ENCODE measurements at places on chromosomes 3 and 15.
A peak's percentile ranks its signal among the peaks of the same experiment; 100 is the strongest.

- no peak for DNase-seq
These were observed 165.2 kb upstream of the ROPN1 start for GRCh38 chr3:124156866-124157712.

GRCh38 chr15:85036716-85037115, 55.1 kb downstream of the PDE8A start:
- no peak for DNase-seq

GRCh38 chr3:9615003-9615628, 34.2 kb upstream of the MTMR14 start:
- DNase-seq, result no peak

DNA sequence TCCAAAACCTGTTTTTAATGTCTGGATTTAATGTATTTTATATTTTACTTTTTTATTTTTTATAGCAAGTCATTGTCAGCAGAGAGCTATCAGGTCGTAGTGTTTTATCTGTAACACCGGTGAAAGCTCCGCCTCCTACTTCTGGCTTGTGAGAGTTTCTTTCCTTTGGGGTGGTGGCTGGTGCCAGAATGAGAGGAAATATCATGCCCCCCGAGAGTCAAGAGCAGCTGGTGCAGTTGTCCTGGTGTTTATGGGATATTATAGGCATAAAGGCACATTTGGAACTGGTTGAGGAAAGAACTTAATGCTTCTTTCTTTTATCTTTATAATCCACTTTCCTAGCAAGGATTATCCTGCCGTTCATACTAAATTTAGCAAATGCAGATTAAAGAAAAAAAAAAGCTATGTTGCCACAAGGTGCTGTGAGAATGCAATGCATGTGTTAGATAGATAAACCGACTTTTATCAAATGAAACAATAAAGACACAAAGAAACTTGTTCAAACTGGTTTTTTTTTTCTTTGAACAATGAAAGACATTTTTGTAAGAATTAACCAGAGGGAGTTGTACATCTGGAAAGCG, 260.1 kb upstream of the PLSCR5 start:
- no peak for DNase-seq

GRCh38 chr3:28042707-28043106, 198.7 kb upstream of the CMC1 start:
- DNase-seq, result no peak

DNA sequence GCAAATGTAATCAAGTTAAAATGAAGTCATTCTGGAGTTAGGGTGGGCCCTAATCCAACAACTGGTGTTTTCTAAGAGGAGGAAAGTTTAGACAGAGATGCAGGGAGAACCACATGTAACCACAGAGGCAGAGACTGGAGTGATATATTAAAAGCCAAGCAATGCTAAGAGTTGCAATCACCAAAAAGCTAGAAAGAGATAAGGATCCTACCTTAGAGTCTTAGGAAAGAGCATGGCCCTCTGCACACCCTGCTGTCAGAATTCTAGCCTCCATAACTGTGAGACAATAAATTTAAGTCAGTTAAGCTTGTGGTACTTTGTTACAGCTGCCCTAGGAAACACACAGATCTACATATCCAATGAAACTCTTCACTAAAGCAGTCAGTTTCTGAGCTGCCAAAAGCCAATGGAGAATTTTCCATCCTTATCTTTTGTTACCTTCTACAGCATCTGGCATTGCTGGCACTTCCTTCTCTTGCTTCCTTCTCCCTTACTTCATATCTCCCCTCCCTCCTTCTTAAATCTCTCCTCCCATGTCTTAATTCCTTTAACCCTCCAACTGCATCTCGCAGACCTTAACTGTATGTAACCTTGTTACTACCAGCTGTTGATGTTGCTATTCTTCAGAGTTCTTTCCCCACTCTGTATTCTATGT, 11.2 kb downstream of the DCBLD2 start:
- DNase-seq, result no peak

DNA sequence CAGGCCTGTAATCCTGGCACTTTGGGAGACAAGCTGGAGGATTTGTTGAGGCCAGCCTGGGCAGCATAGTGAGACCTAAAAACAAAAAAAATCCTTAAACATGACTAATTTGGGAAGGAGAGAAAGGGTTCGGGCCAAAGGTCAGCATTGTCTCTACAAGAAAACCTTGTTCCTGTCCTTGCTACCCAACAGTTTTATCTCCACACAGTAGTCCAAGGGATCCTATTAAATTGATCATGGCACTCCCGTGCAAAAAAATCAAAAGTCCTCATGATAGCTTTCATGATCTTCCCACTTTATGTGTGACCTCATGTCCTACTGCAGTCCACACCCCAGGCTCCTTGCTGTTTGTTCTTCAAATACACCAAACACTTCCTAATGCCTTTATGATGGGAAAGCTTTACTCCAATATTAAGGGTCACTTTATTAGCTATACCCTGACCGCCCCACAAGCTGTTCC, 4.2 kb downstream of the RPL15 start:
- DNase-seq, result no peak

DNA sequence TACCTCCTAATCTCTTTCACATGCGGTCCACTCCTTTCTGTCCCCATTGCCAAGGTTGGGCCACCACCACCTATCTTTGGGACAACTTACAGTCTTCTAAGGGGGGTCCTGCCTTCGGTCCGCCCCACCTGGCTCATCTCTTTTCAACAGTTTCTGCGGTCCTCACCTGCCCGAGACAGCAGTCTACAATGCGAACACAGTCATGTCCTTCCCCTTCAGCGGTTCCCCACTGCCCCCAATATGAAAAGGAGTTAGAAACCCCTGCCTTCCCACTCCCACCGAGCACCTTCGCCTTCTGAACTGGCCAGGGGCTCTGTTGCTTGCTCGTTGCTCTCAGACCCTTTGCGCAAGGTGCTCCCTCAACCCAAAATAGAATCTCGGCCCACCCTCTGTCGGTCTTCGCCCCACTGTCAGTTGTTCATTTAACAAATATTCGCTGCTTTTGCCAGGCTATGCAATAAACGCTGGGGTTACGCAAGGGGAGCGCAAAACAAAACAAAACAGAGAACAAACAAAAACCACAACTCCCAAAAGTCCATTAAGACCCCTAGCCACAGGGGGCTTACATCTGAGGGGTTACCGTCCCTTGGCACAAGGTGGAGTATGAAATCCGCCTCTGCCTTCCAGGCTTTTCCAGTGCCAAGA, 611 bp upstream of the FANCI start:
- no peak for DNase-seq

DNA sequence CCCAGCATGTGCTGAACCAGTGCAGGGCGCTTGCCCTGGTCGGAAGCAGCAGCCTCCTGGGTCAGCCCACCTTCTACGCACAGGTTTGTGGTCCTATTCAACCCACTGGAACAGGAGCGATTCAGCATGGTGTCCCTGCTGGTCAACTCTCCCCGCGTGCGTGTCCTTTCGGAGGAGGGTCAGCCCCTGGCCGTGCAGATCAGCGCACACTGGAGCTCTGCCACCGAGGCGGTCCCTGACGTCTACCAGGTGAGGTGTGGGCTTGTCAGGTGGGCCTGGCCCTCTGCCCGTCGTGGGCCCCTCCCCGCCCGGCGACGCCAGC, 8.2 kb downstream of the MAN2A2 start:
- no peak for DNase-seq

GRCh38 chr3:51705276-51706020, 1.4 kb upstream of the GRM2 start:
- no peak for DNase-seq

DNA sequence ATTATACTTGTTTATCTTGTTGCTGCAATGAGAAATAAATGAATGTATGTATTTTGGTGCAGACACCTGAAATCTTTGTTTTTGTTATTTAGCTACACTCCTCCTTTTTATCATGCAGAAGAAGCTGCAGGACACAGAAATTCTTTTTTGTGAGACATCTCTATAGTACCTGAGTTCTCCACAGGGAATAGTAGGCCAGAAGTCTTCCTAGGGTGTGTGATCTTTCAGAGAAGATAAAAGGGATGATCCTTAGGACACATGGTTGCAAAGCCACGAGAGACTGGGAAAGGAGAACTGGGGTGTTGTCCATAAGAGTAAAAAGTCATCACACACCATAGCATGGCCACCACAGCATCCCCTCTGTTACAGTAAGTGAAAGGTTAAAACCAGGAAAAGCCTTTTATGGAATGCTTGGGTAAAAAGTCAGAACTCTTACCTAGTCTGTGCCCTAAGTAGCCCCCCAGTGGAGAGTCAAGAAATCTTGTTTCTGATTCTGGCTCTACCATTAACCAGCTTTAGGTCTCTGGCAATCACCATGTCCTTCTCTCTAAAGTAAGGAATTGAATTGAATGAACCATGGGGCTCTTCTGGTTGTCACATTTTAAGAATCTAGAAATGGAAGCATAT, 31.9 kb upstream of the ADGRG7 start:
- DNase-seq, result no peak

GRCh38 chr15:63539998-63540397, 35.6 kb downstream of the USP3 start:
- DNase-seq, result no peak

- peak; percentile 55 for DNase-seq
These were observed 790 bp downstream of the SKOR1 start for GRCh38 chr15:67825881-67826716.

DNA sequence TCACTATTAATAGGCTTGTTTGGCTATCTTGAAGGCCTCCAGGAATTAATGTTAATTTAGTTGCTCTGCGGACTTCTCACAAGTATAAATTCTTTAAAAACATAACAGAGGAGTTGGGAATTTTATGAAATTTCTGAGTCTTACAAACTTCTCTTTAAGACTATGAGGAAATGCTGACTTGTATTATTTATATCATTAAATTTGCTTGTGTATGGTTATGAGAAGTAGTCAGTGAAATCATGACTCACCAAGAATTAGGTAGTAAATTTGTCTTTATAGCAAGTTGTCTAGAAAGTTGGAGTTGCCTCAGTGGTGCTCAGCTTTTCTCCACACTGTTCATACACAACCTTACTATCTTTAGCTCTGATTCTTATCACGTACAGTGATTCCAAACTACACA, 26.5 kb downstream of the PHLDB2 start:
- DNase-seq, result no peak

DNA sequence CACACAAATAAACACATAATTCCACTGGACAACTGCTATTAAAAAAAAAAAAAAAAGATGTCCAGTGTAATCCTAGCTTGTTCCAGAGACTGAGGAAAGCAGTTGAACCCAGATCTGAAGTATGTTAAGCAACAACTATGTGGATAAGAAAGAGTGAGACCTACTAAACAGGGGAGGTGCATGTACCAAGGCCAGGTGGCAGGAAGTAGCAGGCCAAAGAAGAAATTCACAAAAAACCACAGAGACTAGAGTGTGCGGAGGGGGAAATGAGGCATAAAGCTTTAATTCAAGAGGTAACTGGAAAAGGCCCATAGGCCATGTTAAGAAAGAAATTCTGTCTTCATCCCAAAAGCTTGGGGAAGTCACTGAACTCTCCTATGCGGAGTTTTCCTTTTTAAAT, 490.0 kb downstream of the NAALADL2 start:
- no peak for DNase-seq

GRCh38 chr15:67009576-67010569, 55.5 kb upstream of the SMAD3 start:
- DNase-seq, result no peak

GRCh38 chr3:190387578-190388213, at the start of gene CLDN16:
TSS of gene CLDN16 (plus strand) at chr3:190388163. CDS start at chr3:190388330, 167 bp downstream.
- DNase-seq, result peak; percentile 14

GRCh38 chr15:62439543-62440016, 274.5 kb upstream of the C2CD4B start:
- no peak for DNase-seq

- peak; percentile 53 for DNase-seq
These were observed 40.8 kb downstream of the FOXP1 start for GRCh38 chr3:71542521-71543370.

- DNase-seq, result no peak
These were observed 259.9 kb upstream of the ATP11B start for GRCh38 chr3:182533394-182533793.

DNA sequence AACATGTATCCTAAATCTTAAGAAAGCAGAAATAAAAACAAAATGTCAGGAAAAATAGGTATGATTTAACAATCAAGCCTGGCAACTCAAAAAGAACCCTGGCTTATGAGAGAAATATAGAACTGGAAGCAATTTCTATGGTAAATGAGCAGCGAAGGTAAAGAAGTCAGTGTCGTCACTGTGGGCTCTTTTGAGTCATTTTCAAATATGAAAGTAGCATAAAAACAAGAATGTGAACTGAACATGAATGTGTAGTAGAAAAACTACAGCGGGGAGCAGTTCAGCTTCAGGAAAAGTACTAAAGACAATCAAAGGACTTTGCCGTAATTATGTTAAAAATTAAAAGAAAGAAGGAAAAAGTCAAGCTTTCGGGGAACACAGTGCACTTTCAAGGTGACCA, 17.5 kb downstream of the LSG1 start:
- no peak for DNase-seq

GRCh38 chr15:39058351-39059131, 493.9 kb upstream of the RASGRP1 start:
- DNase-seq, result no peak

DNA sequence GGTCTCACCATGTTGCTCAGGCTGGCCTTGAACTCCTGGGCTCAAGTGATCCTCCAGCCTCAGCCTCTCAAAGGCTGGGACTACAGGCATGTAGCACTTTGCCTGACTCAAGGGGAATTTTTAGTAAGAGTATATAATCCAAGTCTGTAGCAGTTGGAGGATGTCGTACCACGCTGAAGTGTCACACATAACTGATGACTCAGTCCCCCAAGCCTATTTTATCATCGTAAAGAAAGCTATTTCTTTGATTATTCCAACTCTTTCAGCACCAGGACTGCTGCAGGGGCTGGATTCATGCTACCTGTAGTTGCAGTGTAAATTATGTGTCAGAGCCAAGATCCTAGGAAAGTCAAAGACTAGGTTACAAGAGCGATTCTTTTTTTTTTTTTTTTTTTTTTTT, 1.4 kb upstream of the PRKCI start:
- DNase-seq, result no peak

GRCh38 chr15:76209523-76209922, 101.7 kb downstream of the ETFA start:
- DNase-seq, result no peak

DNA sequence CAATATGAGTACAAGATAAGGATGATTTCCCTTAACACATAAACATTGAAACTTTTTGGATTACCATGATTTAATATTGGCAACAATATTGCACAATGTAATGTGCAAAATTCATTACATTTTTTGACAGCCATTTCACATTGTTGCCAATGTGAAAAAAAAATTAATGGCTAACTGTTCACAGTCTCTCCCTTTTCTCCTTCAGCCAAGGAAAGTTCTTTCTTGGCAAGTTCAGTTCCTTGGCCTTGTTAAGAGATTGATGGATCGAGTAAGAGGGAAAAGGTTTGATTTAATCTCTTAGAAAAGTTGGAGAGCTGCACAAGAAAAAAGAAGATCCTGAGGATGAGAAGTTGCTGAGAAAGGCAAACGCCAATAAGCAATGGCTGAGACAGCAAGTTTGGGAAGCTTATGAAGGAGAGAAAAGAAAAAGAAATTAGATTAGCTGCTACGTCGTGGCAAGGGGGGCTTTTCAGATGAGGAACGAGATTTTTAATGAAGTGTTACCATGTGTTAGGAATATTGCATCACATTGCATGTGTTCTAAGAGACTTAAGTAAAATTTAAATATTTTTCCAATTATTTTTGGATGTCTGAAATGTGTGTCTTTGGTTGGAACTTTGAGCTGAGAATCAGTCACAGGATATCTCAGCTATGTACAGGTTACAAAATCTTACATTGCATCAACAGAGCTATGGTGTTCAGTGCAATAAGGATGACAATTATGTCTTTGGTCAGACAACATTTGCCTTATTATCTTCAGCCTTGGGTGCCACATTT, 61.4 kb upstream of the ZNF280D start:
- no peak for DNase-seq
